Stimulated activated CD8-positive, alpha-beta memory T cell treated with anti-CD3 and anti-CD28 coated beads, Interleukin-7, amount 100 ng/mL, for 48 hours (primary cell): ENCODE measurements at places on chromosomes 1 and 21.

GRCh38 chr21:39564200-39564599, 48.5 kb upstream of the B3GALT5 start:
- DNase-seq: no peak

DNA sequence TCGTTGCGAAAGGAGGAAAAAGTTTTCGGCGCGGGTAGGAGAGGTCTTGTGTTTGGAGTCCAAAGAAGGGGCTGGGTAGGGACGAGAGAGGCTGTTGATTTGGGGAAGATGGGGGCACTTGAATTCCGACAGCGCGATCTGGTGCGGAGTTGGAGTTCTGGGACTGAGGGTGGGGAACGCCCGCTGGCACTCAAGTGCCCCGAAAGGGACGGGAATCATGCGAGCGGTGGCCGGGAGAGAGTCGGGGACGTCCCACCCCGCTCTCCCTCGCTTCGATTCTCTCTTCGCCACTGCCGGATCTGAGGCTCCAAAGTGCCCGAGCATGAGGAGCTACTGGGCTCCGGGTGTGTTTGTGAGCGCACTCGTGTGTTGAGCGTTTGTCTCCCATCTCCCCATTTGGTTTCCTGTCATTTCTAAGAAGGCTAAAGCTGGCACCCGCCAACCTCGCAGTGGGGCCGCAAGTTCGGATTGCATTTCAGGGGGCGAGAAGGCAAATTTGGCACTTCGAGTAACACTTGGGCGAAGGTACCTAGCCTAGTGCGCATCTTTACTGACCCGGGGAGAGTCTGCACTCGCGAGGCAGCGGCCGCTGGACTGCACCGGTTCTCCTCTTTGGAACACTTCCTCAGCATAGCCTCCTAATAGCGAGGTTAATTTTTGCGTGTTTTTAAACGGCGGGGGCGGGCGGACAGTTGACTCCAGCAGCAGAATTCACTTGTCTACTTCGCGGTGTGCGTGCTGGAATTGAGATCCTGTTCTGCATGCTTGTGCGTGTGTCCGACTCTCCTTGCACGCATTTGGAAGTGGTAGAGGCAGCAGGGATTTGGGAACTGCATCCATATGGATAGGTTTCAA, 1.2 kb downstream of the CHRM3 start:
- DNase-seq: no peak

- DNase-seq: no peak
Observed at GRCh38 chr1:221206076-221206475, 326.8 kb downstream of the HLX start.

GRCh38 chr1:183070923-183071618, 47.9 kb downstream of the LAMC1 start:
- no peak for DNase-seq

- DNase-seq: no peak
Observed at GRCh38 chr1:206116191-206116872, 856 bp downstream of the AVPR1B start.

DNA sequence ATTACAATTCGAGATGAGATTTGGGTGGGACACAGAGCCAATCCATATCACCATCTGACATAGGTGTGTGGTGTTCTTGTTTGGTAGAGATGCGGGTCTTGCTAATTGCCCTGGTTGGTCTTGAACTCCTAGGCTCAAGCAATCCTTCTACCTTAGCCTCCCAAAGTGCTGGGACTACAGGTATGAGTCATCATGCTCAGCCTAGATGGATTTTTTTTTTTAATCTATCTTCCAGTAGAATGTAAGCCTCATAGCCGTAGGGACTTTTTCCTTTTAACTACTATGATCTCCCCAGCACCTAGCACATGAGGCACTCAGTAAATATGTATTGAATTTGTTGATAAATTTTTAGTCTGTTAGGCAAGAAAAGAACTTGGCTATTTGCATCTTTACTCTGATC, 94.6 kb upstream of the TENT5C start:
- DNase-seq: no peak
